Aorta (tissue), 5 donors: ENCODE measurements at places on chromosomes 3 and 15. TPM values are rescaled to one million over a fixed set of nuclear protein-coding genes. Genes with fewer than 3 reads are reported as not detected.

SEMA5B gene
- total RNA-seq = 4.9 TPM

GRIP2 gene
- 3.1 TPM for total RNA-seq

ZPLD1 gene
- 0.84 TPM for total RNA-seq

FES gene
- 68.3 TPM for total RNA-seq

SCAANT1 gene
- total RNA-seq = not detected

SUCLG2 gene
- total RNA-seq = 48.8 TPM

MASP1 gene
- total RNA-seq = 6.0 TPM

GPR15 gene
- not detected for total RNA-seq

AHSG gene
- total RNA-seq = not detected
